ENCODE measurements at places on chromosomes 13 and 19.
A peak's percentile ranks its signal among the peaks of the same experiment; 100 is the strongest.

- H3K4me3 ChIP-seq = no peak overlapping the region
- H3K27me3 ChIP-seq = no peaks in the 10 kb centered on the region
- no peak overlapping the region for H3K27ac ChIP-seq
- H3K4me1 ChIP-seq = no peaks in the 10 kb centered on the region
- no peaks in the 10 kb centered on the region for H3K36me3 ChIP-seq
- no peak for DNase-seq
Observed at GRCh38 chr19:39424934-39425333, 10.8 kb downstream of the RPS16 start.

DNA sequence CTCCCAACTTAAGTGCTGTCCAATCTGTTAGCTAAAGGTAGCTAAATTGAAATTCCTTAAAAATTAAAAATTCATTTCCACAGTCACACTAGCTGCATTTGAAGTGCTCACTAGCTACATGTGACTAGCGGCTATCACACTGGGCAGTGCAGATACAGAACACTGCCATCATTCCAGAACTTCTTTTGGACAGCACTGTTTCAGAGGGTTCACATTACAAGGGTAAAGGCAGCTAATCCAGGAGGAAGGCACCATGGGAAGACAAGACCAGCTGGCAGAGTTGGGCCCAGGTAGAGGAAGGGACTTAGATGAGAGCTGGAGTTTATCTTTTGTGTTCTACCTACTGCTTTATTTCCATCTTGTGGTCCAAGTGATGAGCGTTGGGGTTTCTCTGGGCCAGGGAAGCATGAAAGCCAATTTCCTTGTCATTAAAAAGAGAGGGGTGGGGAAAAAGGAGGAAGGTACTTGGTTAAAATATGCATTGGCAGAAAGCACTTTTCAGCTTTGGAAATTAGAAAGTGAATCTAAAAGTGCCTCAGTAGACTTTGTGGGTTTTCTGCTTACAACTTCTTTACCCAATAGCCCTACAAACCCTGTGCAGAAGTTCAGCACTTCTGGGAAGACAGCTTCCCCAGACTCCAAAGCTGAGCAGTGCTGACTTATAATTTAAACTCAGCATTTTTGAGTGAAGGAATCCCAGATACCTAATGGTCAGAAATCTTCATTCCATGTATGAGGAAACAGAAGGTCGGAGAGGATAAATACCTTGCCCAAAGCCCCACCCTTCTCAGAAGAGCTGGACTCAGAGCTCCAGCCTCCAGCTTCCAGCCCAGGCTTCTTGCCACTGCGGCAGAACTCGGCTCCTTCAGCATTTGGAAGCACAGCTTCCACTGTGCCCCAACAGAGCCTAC, 49.5 kb downstream of the ATP7B start:
- no peaks in the 10 kb centered on the region for H3K36me3 ChIP-seq
- no peaks in the 10 kb centered on the region for H3K4me1 ChIP-seq
- H3K27me3 ChIP-seq = no peaks in the 10 kb centered on the region
- DNase-seq = no peak

- H3K4me1 ChIP-seq = no peaks in the 10 kb centered on the region
- DNase-seq = no peak
- no peaks in the 10 kb centered on the region for H3K27me3 ChIP-seq
Observed at GRCh38 chr13:35191883-35192282, 249.8 kb downstream of the NBEA start.

DNA sequence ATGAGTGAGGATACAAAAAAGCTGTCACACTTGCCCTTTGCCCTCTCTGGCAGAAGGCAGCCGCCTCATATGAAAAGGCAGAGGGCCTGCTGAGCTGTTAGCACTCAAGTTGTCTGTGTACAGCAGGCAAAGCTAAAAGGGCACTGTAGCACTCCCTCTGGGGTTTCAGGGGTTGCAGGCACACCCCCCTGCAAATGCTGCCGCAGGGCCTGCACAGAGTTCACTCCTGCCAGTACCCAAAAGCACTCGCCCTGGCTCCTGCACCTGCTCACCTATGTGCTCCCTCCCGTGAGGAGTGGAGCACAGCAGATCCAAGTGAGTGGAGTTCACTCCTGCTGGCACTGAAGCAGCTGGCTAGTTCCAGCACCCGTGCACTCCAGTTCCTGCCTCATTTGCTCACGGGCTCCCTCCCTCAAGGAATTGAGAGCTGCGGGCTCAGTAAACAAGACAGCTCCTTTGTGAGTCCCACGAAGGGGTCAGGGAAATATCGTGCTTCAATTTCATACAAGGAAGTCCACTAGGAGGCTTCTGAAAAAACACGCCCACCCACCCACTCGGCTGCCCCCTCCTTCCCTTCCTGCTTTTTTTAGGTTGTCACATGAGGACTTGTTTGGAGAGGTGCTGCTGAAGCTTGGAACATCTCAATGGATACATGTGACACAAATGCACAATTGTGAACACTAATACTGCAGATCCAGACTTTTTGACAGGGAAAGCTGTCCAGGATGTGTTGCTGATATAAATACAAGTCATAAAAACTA, 9.9 kb upstream of the RCBTB2 start:
- no peak overlapping the region for H3K4me3 ChIP-seq
- no peaks in the 10 kb centered on the region for H3K27me3 ChIP-seq
- peaks cover 3% of the 10 kb centered on the region for H3K4me1 ChIP-seq
- H3K36me3 ChIP-seq = no peaks in the 10 kb centered on the region

DNA sequence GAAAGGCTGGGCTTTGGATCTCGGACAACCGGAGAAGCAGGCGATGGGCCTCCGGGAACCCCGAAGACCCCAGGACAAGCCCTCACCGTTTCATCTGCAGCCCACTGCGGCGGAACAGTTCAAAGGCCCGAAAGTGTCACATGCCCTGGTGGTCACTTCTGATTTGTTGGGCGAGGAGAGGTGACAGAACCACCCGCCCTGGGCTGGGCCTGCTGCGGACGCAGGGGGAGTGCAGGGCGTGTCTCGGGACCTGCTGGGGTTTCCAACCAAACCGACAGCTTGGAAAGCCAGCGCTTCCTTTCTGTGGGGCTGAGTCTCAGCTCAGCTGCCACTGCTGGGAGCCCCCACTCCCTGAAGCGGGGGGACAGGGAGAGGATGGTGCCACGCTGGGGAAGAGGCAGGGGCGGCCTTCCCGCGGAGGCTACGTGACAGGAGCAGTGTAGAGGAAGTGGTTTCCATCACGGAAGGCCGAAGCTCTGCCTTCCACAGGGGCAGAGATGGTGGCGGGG, 22.8 kb upstream of the ZBTB7A start:
- no peaks in the 10 kb centered on the region for H3K27me3 ChIP-seq
- no peak overlapping the region for H3K4me3 ChIP-seq
- no peak overlapping the region for H3K27ac ChIP-seq
- peaks cover 9% of the 10 kb centered on the region for H3K36me3 ChIP-seq
- H3K4me1 ChIP-seq = no peaks in the 10 kb centered on the region

GRCh38 chr19:46015687-46016425, 7.0 kb downstream of the PGLYRP1 start:
- no peak for DNase-seq
- H3K27me3 ChIP-seq = no peaks in the 10 kb centered on the region
- peak overlapping the region; percentile 60 for H3K4me3 ChIP-seq
- no peaks in the 10 kb centered on the region for H3K36me3 ChIP-seq

GRCh38 chr19:18301718-18302111, 20.3 kb upstream of the JUND start:
- no peak overlapping the region for H3K4me3 ChIP-seq
- no peaks in the 10 kb centered on the region for H3K36me3 ChIP-seq
- no peaks in the 10 kb centered on the region for H3K27me3 ChIP-seq
- DNase-seq = no peak
- no peaks in the 10 kb centered on the region for H3K4me1 ChIP-seq
- H3K27ac ChIP-seq = no peak overlapping the region

- no peak overlapping the region for H3K27ac ChIP-seq
- H3K36me3 ChIP-seq = no peaks in the 10 kb centered on the region
- H3K4me1 ChIP-seq = no peaks in the 10 kb centered on the region
- H3K4me3 ChIP-seq = no peak overlapping the region
- DNase-seq = no peak
Observed at GRCh38 chr13:23212671-23213070, 31.9 kb downstream of the SGCG start.

GRCh38 chr19:35458192-35458591, 10.1 kb downstream of the FFAR2 start:
- DNase-seq = no peak
- no peaks in the 10 kb centered on the region for H3K36me3 ChIP-seq
- H3K4me1 ChIP-seq = peaks cover 16% of the 10 kb centered on the region
- H3K27me3 ChIP-seq = no peaks in the 10 kb centered on the region
- no peak overlapping the region for H3K4me3 ChIP-seq
- H3K27ac ChIP-seq = no peak overlapping the region
